ENCODE measurements at places on chromosomes 3 and 15.

DNA sequence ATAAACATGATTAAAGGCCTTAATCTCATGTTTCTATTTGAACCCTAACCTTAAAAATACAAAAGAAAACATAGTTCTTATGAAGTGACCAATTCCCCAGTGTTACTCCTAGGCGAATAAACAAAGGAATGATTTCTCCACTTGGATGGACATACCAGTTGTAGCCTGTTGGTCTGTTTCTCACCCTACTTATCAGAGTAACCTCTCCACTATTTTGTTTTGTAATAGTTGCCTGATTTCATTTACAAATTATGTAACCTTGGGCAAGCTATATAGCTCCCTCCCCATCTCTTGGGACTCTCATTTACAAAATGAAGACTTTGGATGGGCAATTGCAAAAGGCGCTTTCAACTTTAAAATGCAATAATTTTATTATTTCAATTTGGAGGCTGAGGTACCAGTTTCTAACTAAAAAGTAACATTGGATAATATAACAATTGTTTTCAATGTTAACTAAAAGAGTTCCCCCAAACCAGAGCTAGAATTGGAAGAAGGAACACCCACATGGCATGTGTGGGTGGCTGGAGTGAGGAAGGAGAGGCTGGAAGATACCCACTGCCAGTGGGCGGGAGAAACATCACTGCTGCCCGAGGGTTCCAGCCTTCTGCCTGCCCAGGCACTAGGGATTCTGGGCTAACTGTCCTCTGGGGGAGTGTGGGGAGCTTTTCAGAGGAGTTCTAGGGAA is 74.2 kb downstream of the RFTN1 start:
- DNase-seq = no peak

DNA sequence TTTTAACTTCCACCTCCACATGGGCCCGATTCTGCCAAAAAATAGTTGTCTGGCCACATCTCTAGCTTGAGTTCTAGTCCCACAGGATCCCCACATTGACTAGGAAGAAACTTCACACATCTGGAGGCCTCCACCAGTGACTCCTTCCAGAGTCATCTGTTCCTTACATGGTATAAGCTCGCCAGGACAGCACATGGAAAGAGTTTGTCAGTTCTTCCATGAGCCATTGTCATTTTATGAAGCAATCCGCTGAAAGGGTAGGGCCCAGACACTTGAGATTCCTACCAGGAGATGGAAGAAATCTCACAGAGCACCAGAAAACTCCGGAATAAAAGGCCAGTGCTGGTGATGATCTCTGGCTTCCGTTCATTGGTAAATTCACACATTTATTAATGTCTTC is 350.5 kb upstream of the ICE2 start:
- DNase-seq = no peak

- no peak for DNase-seq
Observed at GRCh38 chr3:25281041-25281731, 146.9 kb upstream of the RARB start.

GRCh38 chr3:43338295-43338694 is 52.0 kb downstream of the SNRK start:
- DNase-seq = no peak

Data from CD8-positive, alpha-beta memory T cell (primary cell).